ENCODE measurements at places on chromosomes 12 and 14.

DNA sequence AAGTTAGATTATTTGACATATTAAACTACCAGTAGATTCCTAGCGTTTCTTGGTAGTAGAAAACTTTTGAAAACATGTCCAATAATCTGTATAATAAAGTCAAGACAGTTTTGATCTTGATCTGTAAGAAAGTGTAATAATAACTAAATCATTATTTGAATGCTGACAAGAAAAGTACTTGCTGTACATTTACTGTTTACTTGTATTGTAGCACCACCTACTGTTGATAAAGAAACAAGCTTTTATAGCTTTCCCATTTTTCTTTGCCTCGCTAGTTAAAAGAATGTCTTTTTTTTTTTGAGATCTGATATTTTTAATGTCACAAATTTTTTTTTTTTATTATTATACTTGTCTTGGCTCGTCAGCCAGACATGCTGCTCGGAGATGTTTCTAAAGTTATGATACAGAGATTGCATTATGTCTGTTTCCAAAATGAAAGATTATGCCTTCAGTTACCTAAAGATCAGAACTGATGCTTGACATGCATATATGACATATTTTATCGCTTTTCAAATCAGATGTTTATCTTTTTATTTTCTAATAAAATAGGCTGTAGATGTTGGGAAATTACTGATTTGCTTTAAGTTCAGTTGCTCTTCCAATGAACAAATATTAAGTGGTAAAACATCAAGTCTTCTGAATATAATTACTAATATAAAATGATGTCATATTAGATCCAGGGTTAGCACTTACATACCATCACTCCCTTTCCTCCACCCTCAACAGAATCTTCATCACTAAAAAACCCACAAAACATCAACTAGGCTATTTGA, 140.5 kb downstream of the AKAP6 start:
- peak; percentile 80 for DNase-seq

GRCh38 chr12:72075891-72076557, 137.4 kb downstream of the TPH2 start:
- no peak for DNase-seq

DNA sequence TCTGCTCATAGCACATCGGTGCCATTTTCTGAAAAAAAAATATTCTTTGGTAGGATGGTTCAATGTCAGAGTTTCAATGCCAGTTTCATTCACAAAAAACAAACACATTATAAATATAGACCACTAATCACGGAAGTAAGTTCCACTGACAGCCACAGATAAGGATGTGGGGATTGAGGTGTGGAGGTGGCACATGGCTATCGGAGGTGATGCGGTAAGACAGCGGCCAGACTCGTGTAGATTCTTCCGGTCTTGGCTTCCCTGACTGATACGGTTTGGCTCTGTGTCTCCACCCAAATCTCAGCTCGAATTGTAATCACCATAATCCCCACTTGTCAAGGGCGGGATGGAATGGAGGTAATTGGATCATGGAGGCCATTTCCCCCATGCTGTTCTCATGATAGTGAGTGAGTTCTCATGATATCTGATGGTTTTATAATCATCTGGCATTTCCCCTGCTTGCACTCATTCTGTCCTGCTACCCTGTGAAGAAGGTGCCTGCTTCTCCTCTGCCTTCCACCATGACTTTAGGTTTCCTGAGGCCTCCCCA, 693.4 kb downstream of the VRK1 start:
- no peak for DNase-seq

DNA sequence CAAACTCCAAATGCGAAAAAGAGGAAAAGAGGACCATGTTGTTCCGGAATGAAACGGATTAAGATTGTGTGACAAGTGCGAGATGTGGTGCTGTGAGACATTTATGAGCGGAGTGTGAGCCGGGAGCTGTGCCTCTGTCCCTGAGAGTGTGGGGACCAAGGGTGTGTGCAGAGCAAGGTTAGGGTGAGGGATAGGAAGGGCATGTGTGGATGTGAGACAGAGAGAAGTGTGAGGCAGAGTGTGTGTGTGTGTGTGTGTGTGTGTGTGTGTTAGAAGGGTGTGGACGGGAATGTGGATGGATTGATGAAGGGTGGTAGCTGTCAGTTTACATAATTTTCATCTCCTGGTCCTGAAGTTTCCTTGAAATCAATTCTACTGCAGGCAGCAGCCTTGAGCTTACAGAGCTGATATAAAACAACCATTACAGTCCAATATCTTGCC, 4.3 kb upstream of the OTX2 start:
- DNase-seq: no peak

DNA sequence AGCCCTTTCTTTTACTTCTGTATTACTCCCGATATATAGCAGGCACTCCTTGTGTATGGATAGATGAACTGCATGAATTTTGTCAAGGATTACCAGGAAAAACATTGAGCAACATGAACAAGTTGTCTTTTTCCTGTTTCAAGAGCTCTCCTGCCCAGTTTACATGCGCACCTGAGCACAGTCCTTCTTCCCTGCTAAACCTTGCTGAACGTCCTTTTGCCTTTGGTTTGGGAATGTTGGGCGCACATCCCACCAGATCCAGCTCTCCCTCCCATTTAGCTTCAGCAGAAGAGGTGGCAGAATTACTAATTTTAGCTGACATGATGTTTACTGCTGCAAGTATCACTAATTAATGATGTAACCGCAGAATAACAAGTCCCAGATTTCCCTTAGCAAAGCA, 121.4 kb upstream of the TMCC3 start:
- DNase-seq: no peak

- peak; percentile 63 for DNase-seq
These were observed 114.6 kb upstream of the MED13L start for GRCh38 chr12:116392061-116392460.

DNA sequence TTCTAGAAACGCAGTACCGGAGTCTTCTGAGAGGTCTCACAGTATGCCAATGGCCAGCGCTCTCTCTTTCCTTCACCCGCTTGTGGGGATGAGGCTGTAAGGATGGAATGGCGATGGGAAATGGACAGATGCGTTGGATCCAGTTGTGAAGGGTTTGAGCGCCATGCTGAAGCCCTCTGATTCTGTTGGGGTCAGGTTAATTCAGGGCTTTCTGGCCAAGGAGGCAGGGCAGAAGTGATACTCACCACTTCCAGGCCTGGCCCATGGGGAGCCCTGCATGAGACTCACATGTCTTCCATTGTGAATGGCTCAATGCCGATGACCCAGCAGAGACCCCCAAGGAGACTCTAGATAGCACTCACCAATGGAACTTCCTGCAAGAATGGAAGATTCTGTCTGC, 114.3 kb downstream of the BCL11B start:
- DNase-seq: no peak

DNA sequence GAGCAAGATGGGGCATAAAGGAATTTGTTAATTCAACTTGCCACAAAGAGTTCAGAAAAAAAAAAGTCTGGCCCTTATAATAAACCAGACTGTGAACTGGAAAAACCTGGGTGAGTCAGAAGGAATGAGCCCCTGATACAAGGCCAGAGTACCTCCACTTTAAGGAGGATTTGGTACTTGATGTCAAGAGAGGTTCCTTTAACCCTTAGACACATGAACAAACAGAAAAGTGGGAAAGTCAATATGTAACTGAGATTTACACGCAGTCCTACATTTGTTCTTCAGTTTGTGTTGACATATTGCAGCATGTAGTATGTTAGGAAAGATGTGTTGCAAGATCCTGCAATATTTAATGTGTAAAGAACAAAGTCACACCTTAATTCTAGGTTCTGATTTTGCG, 14.2 kb upstream of the SLC38A4 start:
- DNase-seq: no peak

DNA sequence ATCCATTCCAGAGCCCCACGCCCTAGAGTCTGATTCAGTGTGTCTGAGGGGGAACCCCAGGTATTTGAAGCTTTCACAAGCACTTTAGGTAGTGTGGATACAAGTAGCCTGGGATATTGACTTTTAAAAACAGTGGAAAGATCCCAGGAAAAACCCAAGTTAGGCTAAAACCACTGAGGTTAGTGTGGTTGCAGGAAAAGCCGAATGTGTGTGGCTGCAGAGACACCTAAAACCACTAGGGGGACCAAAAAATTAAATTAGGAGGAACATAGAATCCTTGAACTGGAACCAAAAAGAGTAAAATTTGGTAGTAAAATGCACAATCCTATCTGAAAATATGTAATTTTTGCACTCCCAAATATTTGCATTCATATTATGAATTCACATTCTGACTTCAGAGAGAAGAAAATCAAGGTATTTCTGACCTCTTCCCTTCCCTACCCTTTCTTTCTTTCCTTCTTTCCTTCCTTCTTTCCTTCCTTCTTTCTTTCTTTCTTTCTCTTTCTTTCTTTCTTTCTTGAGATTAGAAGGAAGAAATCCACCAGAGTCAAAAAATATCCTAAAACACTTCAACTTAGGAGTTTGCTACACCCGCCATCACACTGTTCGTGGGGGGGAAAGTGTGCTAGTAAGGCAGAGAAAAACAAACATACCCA, 37.8 kb downstream of the SLCO1A2 start:
- DNase-seq: peak; percentile 49

DNA sequence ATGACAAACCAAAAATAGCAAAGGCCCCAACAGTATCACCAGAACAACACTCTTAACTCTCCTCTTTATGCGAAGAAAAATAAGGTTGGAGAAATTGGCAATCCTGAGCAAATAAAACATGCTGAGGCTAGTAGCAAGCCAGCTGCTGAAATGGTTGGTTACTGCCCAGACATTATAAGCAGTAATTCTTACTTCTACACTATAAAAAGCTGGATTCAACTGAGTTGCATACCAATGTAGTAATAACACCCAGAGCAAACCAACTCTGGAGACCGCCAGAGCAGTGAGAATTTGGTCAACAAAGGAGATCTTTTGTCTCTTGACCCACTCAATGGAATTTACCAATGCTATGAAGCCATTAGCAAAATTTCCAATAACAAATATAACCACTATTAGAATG, 628 bp downstream of the TAS2R30 start:
- DNase-seq: no peak

GRCh38 chr12:40646911-40647310, 45.3 kb upstream of the CNTN1 start:
- no peak for DNase-seq

GRCh38 chr12:26546535-26547314, 286.3 kb downstream of the ITPR2 start:
- DNase-seq: no peak

DNA sequence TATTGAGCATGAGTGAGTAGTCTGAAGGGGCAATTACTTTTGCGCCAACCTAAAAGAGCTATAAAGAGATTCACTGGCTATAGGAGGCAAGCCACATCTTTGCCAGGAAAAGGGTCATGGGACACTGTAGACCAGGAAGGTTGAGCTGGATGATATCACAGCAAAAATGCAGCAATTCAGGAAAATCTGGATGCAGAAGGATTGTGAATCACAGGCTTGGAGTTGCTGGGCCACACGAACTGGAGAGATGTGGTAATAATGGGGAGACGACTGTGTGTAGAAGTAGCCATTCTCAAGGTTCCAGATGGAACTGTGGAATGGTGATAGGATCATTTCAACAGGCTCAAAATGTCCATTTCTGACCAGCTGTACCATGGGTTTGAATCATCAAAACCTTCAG, 151.4 kb upstream of the DAAM1 start:
- no peak for DNase-seq

Data from choroid plexus epithelial cell (primary cell).